ENCODE measurements at places on chromosomes 13 and 19. TPM values are rescaled to one million over a fixed set of nuclear protein-coding genes. Genes with fewer than 3 reads are reported as not detected.

- H3K4me3 ChIP-seq = peak overlapping the region; percentile 28
- no peaks in the 10 kb centered on the region for H3K36me3 ChIP-seq
- no peak overlapping the region for H3K27ac ChIP-seq
Measured at GRCh38 chr19:44609219-44609618, 4.1 kb upstream of the IGSF23 start.

DNA sequence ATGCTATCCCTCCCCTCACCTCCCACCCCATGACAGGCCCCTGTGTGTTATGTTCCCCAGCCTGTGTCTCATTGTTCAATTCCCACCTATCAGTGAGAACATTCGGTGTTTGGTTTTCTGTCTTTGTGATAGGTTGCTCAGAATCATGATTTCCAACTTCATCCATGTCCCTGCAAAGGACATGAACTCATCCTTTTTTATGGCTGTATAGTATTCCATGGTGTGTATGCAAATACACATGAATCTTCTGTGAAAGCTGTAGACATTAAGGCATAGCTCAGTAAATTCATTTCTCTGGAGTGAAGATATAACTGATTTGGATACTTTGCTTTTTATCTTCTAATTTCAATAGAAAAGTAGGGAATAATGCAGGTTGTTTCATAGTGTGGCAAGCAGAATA lies 125.8 kb upstream of the C1QTNF9B start:
- H3K4me3 ChIP-seq = no peak overlapping the region
- DNase-seq = no peak
- H3K36me3 ChIP-seq = no peaks in the 10 kb centered on the region
- H3K27me3 ChIP-seq = no peaks in the 10 kb centered on the region
- no peaks in the 10 kb centered on the region for H3K4me1 ChIP-seq

DNA sequence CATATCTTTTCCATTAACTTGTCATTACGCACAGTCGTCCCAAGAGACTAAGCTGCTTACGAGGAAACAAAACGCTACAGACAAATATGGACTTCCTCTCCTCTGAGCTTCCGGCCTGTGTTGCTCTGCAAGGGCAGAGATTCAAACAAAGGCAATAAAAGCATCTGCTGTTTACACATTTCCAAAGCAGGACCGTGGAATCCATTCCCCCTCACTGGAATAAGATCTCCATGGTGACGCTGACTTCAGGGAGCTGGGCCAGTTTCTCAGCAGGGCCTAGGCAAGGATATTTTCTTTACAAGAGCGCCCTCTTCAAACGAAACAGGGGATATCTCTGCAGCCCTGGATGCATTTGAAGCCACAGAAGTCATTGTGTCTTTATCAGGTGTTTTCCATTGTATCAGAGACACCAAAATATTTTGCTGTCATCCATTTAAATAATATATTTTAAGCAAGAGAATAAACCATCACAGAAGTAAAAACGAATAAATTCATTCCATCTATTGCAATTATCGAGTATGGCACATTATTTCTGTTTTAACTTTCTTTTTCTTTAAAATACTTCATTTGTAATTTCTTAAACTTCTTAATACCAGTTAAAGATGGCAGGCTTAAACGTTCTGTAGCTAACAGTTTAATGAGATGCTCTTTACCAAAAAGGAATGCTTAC lies 177.5 kb downstream of the DCLK1 start:
- no peak overlapping the region for H3K4me3 ChIP-seq
- H3K27ac ChIP-seq = peak overlapping the region; percentile 67
- no peaks in the 10 kb centered on the region for H3K36me3 ChIP-seq
- DNase-seq = peak; percentile 50

- no peak for DNase-seq
- H3K36me3 ChIP-seq = no peaks in the 10 kb centered on the region
- no peak overlapping the region for H3K27ac ChIP-seq
- no peaks in the 10 kb centered on the region for H3K4me1 ChIP-seq
Measured at GRCh38 chr19:39928357-39928725, 6.1 kb downstream of the FCGBP start.

- H3K36me3 ChIP-seq = no peaks in the 10 kb centered on the region
- H3K4me3 ChIP-seq = no peak overlapping the region
- no peak for DNase-seq
- H3K4me1 ChIP-seq = no peaks in the 10 kb centered on the region
Measured at GRCh38 chr13:66162470-66162869, 1067.7 kb downstream of the PCDH9 start.

DNA sequence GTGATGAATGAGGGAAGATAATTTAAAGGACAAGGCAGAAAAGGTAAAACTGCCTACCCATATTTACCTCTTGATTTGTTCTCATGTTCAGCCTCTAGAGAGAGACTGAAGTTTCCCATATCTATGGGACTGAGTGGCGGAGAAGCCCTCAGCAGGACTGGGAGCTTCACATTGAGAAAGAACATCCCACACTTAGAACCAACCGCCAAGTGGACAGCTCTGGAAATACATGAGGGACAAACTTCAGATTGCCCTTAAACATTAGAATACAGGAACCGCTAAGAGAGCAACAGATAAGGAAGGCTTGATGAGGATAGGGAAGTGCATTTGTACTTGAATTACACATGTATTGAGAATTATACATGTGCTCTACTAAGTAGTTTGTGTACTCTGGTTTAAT lies 316.0 kb upstream of the MIR17HG start:
- DNase-seq = no peak
- no peaks in the 10 kb centered on the region for H3K36me3 ChIP-seq
- H3K4me1 ChIP-seq = peaks cover 4% of the 10 kb centered on the region
- no peak overlapping the region for H3K4me3 ChIP-seq

GRCh38 chr13:73055813-73056564 lies 2.8 kb upstream of the KLF5 start:
- peaks cover 4% of the 10 kb centered on the region for H3K27me3 ChIP-seq
- peaks cover 7% of the 10 kb centered on the region for H3K4me1 ChIP-seq
- peaks cover 3% of the 10 kb centered on the region for H3K36me3 ChIP-seq
- DNase-seq = no peak

- H3K4me1 ChIP-seq = peaks cover 35% of the 10 kb centered on the region
- H3K27ac ChIP-seq = peak overlapping the region; percentile 91
- peaks cover 6% of the 10 kb centered on the region for H3K27me3 ChIP-seq
- no peak for DNase-seq
- no peak overlapping the region for H3K4me3 ChIP-seq
Measured at GRCh38 chr13:24149246-24150032, 11.1 kb upstream of the SPATA13 start.

The ZNF729 gene
- not detected for total RNA-seq

The METTL21C gene
- not detected for total RNA-seq

The TDRD12 gene
- total RNA-seq = not detected

The CYP2A6 gene
- not detected for total RNA-seq

The MBD3L4 gene
- not detected for total RNA-seq
